ENCODE measurements at places on chromosomes 7 and 10.

GRCh38 chr10:15897287-15897686 lies 37.0 kb upstream of the MINDY3 start:
- H3K27me3 ChIP-seq: peaks cover 10% of the 10 kb centered on the region
- DNase-seq: no peak
- no peaks in the 10 kb centered on the region for H3K36me3 ChIP-seq
- H3K27ac ChIP-seq: no peak overlapping the region

DNA sequence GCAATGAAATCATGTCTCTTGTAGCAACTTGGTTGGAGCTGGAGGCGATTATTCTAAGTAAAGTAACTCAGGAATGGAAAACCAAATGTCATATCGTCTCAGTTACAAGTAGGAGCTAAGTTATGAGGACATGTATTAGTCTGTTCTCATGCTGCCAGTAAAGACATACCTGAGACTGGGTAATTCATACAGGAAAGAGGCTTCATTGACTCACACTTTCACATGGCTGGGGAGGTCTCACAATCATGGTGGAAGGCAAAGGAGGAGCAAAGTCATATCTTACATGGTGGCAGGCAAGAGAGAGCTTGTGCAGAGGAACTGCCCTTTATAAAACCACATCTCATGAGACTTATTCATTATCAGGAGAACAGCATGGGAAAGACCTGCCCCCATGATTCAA lies 370.1 kb upstream of the PRKCQ start:
- no peak overlapping the region for H3K4me3 ChIP-seq
- H3K36me3 ChIP-seq: no peaks in the 10 kb centered on the region
- H3K27ac ChIP-seq: no peak overlapping the region
- no peaks in the 10 kb centered on the region for H3K27me3 ChIP-seq

- H3K36me3 ChIP-seq: no peaks in the 10 kb centered on the region
- no peaks in the 10 kb centered on the region for H3K27me3 ChIP-seq
- no peaks in the 10 kb centered on the region for H3K4me1 ChIP-seq
- H3K4me3 ChIP-seq: no peak overlapping the region
- DNase-seq: no peak
Observed at GRCh38 chr7:151873402-151873965, 3.4 kb downstream of the PRKAG2 start.

- peaks cover 23% of the 10 kb centered on the region for H3K4me1 ChIP-seq
- no peak for DNase-seq
- H3K27me3 ChIP-seq: no peaks in the 10 kb centered on the region
- H3K36me3 ChIP-seq: no peaks in the 10 kb centered on the region
- no peak overlapping the region for H3K27ac ChIP-seq
- no peak overlapping the region for H3K4me3 ChIP-seq
Observed at GRCh38 chr10:132551808-132552130, 14.2 kb downstream of the INPP5A start.

- no peaks in the 10 kb centered on the region for H3K27me3 ChIP-seq
- H3K4me1 ChIP-seq: peaks cover 4% of the 10 kb centered on the region
- no peak overlapping the region for H3K4me3 ChIP-seq
- H3K27ac ChIP-seq: peak overlapping the region; percentile 71
- H3K36me3 ChIP-seq: no peaks in the 10 kb centered on the region
Observed at GRCh38 chr10:34157501-34157900, 657.6 kb downstream of the PARD3 start.

- no peaks in the 10 kb centered on the region for H3K27me3 ChIP-seq
- H3K36me3 ChIP-seq: no peaks in the 10 kb centered on the region
- DNase-seq: no peak
- no peaks in the 10 kb centered on the region for H3K4me1 ChIP-seq
Observed at GRCh38 chr7:132966754-132967469, 115.0 kb downstream of the CHCHD3 start.

- no peaks in the 10 kb centered on the region for H3K27me3 ChIP-seq
- no peaks in the 10 kb centered on the region for H3K36me3 ChIP-seq
- no peak overlapping the region for H3K27ac ChIP-seq
- no peak for DNase-seq
Observed at GRCh38 chr7:133196856-133197612, 55.8 kb upstream of the EXOC4 start.

- H3K36me3 ChIP-seq: no peaks in the 10 kb centered on the region
- H3K27ac ChIP-seq: no peak overlapping the region
- DNase-seq: no peak
- H3K27me3 ChIP-seq: no peaks in the 10 kb centered on the region
- no peaks in the 10 kb centered on the region for H3K4me1 ChIP-seq
- H3K4me3 ChIP-seq: no peak overlapping the region
Observed at GRCh38 chr10:71584902-71585563, 134.5 kb downstream of the C10orf105 start.

DNA sequence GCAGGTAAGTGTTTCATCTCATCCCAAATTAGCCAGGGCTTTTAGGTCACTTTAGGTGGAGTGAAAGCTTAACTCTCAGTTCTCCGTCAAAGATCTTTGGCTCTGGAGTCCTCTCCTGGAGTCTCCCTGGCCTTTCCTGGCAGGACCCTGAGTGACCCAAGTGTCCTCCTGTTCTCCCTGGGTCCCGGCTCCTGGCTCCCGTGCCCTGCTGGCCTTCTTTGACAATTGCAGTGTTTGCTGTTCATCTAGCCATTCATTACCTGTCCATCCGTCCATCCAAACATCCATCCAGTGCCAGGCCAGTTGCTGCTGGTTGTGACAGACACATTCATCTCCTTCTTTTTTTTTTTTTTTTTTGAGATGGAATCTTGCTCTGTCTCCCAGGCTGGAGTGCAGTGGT lies 6.2 kb upstream of the TPST1 start:
- no peaks in the 10 kb centered on the region for H3K27me3 ChIP-seq
- H3K4me1 ChIP-seq: no peaks in the 10 kb centered on the region
- no peaks in the 10 kb centered on the region for H3K36me3 ChIP-seq
- no peak overlapping the region for H3K27ac ChIP-seq

DNA sequence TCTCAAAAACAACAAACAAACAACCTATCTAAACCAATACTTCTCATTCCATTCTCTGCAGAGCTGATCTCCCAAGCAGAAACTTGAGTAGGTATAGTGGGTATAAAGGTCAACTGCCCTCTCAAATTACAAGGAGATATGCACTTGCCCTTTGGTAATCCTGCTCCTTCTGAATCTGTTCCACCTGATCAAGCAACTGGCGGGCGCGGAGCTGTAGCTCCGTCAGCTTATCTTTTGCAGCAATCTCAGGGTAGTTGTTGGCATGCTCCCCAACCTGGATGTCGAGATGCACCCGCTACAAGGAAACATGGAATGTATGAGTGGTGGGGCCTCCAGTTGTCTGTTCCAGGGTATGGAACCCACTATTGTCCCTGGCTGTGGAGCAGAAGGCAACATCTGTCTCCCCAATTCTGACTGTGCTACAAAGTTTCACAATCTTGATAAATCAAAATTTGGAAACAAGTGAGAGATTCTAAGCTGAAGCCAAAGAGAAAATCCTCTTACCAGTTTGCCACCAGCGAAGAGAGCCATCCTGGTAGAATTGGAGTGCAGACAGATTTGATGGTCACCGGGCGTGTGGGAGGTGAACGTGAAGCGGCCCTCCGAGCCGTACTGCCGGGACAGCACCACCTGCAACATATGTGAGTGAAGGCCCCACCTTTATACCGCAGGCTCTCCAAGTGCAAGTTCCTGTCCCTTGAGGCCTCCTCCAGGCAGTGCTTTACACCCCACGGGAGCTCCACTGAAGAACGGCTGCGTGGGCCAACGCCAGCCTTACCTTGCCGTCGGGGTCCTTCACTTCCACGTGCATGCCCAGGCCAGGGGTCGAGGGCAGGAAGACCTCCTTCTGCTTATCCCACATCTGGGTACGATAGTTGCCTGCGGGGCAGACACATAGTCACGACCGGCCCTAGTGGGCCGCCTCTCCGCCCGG lies 819 bp downstream of the TMED4 start:
- no peaks in the 10 kb centered on the region for H3K36me3 ChIP-seq
- DNase-seq: peak; percentile 26
- H3K27ac ChIP-seq: peak overlapping the region; percentile 77
- H3K4me3 ChIP-seq: peak overlapping the region; percentile 71
- H3K27me3 ChIP-seq: no peaks in the 10 kb centered on the region
- H3K4me1 ChIP-seq: peaks cover 4% of the 10 kb centered on the region

- H3K27ac ChIP-seq: peak overlapping the region; percentile 13
- no peak for DNase-seq
- H3K27me3 ChIP-seq: no peaks in the 10 kb centered on the region
- peaks cover 5% of the 10 kb centered on the region for H3K4me1 ChIP-seq
- H3K36me3 ChIP-seq: no peaks in the 10 kb centered on the region
- H3K4me3 ChIP-seq: no peak overlapping the region
Observed at GRCh38 chr10:103910442-103911012, 7.5 kb downstream of the STN1 start.

DNA sequence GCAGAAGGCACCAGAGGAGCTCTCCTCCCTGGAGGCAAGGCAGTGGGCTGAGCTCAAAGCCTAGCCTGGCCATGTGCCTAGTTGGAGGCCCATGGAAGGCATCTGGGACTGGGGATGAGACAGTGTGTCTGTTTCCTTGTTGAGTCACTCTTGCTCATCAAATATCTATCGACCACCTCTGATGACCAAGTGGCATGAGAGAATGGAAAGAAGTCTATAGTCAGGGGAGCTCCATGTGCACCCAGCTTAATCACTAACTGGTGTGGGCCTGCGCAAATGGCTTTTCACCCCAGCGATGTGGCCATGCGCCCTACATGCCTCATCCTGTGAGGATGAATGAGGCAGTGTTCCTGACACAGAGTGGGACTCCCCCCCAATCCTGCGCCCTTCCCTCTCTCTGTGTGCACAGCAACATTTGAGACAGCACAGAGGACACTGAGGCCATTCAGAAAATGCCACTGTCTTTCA lies 229.9 kb downstream of the RPS24 start:
- H3K4me3 ChIP-seq: no peak overlapping the region
- H3K4me1 ChIP-seq: no peaks in the 10 kb centered on the region
- H3K36me3 ChIP-seq: no peaks in the 10 kb centered on the region
- DNase-seq: no peak

GRCh38 chr7:1823376-1824150 lies 153.5 kb downstream of the ELFN1 start:
- no peak overlapping the region for H3K4me3 ChIP-seq
- H3K36me3 ChIP-seq: no peaks in the 10 kb centered on the region
- DNase-seq: no peak

DNA sequence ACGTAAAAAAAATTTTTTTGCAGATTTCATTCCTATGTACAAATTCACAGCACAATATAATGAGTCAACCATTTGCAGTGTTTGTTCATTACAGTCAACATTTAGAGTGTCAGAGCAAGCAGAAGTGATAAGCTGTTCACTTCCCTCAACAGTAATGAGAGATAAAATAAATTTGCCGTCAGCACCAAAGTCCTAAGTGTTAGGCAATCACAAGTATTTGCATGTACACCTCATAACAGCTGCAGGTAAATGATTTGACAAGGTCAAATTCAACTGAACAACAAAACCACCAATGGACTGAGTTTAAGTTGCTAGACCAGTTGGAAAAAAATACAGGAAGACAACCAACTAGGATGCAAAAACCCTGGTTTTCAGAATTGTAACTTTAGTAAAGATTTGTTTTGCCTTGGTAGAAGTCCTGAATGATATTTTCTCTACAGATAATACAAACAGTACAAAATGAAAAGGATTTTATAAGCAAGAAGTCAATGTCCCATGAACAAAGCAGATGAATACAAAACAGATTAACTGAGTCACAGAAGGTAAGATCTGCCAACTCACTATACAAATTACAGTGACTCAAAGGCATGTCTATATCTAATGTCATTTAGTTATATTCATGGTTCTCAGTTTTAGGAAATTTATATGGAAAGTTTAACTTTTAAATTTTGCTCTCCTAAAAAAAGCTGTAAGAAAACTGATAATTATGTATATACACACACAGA lies 10.4 kb downstream of the RAPGEF5 start:
- H3K4me1 ChIP-seq: no peaks in the 10 kb centered on the region
- no peaks in the 10 kb centered on the region for H3K36me3 ChIP-seq
- DNase-seq: no peak

DNA sequence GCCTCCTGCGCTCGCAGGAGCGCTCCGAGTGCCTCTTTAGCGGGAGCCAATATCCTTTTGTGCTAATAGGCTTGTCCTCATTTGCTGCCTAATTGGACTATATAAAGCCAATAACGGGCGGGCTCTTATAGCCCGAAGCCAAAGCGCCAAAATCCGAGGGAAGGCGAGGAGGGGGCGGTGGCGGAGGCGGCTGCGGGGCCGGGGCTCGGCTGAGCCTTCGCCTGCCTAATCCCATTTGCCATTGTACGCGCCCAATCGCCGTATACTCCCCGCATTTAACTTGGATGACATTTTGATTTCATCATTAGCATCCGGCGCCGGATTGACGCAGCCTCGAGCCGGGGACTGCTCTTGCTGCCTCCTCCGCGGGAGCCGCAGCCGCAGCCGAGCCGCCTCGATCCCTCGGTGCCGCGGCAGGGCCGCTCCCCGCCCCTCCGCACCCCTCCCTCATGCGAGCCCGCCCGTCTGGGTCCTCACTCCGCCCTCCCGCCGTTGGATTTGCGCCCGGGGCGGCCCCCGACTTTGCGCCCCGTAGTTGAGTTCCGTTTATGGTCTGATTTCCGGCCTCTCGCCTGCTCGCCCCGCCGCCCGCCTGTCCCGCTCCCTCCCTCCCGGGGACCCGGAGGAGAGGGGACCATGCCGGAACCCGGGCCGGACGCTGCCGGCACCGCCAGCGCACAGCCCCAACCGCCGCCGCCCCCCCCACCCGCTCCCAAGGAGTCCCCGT lies at the start of gene HMX3:
HMX3 (plus strand) TSS at position 556 of the 727 bp plus-strand sequence; CDS start at position 637, 81 bp downstream.
- no peak within 1 kb of the TSS for H3K4me3 ChIP-seq
- H3K36me3 ChIP-seq: no peaks in the 10 kb centered on the region
- H3K27me3 ChIP-seq: peaks cover 25% of the 10 kb centered on the region
- no peak for DNase-seq
- no peak within 1 kb of the TSS for H3K27ac ChIP-seq
- peaks cover 29% of the 10 kb centered on the region for H3K4me1 ChIP-seq

- H3K4me1 ChIP-seq: no peaks in the 10 kb centered on the region
- H3K27me3 ChIP-seq: no peaks in the 10 kb centered on the region
- H3K27ac ChIP-seq: no peak overlapping the region
- H3K36me3 ChIP-seq: no peaks in the 10 kb centered on the region
Observed at GRCh38 chr7:2980401-2981102, 63.1 kb downstream of the CARD11 start.

- H3K36me3 ChIP-seq: no peaks in the 10 kb centered on the region
- no peaks in the 10 kb centered on the region for H3K27me3 ChIP-seq
- no peak for DNase-seq
- no peak overlapping the region for H3K27ac ChIP-seq
Observed at GRCh38 chr7:40716052-40716451, 581.2 kb downstream of the SUGCT start.

- H3K4me1 ChIP-seq: no peaks in the 10 kb centered on the region
- no peak for DNase-seq
- no peaks in the 10 kb centered on the region for H3K27me3 ChIP-seq
- no peak overlapping the region for H3K27ac ChIP-seq
- H3K4me3 ChIP-seq: no peak overlapping the region
Observed at GRCh38 chr7:49112222-49112621, 187.9 kb downstream of the CDC14C start.

GRCh38 chr10:79022565-79023230 lies 46.1 kb upstream of the ZMIZ1 start:
- no peaks in the 10 kb centered on the region for H3K36me3 ChIP-seq
- no peak overlapping the region for H3K4me3 ChIP-seq

DNA sequence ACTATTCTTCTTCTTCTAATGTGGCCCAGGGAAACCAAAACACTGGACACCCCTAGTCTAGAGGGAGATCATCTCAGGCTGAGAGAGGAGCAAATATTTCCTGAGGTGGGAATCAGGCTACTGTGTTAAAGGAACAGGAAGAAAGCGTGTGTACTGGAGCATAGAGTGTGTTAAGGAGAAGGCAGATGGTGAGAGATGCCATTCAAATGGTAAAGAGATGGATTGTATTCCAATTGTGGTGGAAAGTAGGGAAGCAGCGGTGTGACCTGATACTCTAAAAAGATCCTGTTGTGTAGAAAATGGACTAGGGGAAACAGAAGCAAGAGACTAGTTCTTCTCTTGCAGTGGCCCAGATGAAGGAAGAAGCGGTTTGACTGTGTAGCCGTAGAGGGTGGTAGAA lies 31.2 kb downstream of the RAB18 start:
- DNase-seq: no peak
- no peaks in the 10 kb centered on the region for H3K4me1 ChIP-seq
- no peak overlapping the region for H3K4me3 ChIP-seq
- no peak overlapping the region for H3K27ac ChIP-seq
- no peaks in the 10 kb centered on the region for H3K36me3 ChIP-seq
